Left lobe of liver (tissue), 2 donors: ENCODE measurements at places on chromosomes 13 and 19. TPM values are rescaled to one million over a fixed set of nuclear protein-coding genes. Genes with fewer than 3 reads are reported as not detected.

GRCh38 chr13:54802226-54802625, 1773.6 kb downstream of the OLFM4 start:
- no peak for DNase-seq

GRCh38 chr13:74891610-74892009, 590.4 kb downstream of the TBC1D4 start:
- DNase-seq: no peak

- no peak for DNase-seq
Measured at GRCh38 chr19:47430041-47430802, 10.9 kb upstream of the MEIS3 start.

- DNase-seq: no peak
Measured at GRCh38 chr19:14053500-14053899, 8.4 kb downstream of the PALM3 start.

Gene CYP2F1
- not detected for total RNA-seq

Gene ZNF566
- total RNA-seq: 4.9 TPM

Gene MIA
- total RNA-seq: 0.43 TPM

DNA sequence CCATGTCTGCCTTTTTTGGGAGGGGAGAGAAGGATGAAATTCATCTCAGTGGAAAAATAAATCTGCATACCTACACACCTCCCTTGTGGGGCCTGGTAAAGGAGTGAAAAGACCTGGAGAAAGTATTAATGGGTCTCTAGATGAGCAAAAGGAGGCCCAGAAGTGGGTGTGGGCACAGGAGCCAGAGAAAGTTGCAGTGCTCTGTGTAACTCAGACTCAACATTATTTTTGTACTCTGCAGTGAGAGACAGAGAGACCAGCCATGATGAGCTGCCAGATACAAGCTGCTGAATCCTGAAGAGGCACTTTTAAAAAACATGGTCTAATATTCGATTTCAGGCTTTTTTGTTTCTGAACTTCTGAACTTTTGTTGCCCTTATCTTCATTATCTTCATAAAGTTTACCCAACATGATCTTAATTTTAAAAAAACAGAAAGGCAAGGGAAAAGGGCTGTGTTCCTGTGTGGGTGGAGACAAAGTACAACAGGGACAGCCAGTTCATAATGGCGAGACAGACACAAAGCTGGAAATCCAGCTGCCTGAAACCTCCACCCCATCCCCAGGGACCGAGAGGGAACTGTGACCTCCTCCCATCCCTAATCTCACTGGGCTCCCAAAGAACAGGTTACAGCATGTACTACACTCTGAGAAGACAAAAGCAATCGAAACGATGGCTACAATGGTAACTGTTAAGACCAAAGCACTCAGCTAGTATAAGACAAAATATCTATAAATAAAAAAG, 77.2 kb downstream of the KLF12 start:
- no peak for DNase-seq

DNA sequence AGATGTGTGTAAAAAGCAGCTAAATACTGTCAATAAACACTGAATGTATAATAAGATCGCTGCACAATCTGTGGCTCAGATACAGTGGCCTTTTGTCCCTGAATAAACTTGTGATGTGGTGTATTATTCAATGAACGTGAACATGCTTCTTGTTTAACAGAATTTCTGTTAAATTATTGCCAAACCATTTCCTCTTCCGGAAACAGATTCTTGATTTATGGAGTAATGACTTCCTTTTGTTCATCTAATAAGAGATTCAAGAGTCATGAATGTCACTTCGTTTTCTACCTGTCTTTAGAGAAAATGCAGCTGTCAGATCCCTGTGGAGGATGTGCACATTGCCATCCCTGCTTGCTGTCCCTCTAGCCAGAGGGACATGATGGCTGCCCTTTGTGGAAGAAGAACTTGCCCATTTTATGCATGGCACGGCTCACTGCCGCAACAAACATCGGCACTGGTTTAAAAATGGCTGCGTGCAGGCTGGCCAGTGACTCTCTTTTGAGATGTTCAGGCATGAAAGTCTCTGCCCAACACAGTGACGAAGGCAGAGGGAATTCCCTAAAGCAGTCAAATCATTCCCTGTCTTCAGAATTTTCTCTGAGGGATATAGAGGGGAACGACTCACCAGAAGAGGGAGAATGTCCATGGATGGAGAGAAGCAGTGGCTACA, 3.1 kb upstream of the TNFSF13B start:
- DNase-seq: no peak

DNA sequence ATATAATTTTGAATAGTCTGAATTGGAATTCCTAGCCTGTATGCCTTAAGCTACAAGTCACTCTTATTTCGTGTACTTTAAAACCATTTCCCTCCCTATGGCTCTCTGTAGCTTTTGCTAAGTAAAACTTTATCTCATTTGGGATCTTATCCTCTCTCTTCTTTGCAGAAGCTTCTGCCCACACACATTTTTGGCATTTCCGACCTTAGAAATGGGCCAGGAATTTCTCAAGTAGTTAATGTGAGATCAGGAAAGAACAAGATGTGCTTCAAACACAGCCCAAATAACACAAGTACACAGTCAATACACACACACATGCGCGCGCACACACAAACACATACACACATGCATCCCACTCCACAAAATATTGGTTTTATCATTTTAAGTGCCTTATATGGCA, 931.0 kb upstream of the MIR17HG start:
- no peak for DNase-seq

Gene PLK5
- not detected for total RNA-seq

GRCh38 chr19:31513841-31514240, 164.6 kb upstream of the TSHZ3 start:
- DNase-seq: no peak

DNA sequence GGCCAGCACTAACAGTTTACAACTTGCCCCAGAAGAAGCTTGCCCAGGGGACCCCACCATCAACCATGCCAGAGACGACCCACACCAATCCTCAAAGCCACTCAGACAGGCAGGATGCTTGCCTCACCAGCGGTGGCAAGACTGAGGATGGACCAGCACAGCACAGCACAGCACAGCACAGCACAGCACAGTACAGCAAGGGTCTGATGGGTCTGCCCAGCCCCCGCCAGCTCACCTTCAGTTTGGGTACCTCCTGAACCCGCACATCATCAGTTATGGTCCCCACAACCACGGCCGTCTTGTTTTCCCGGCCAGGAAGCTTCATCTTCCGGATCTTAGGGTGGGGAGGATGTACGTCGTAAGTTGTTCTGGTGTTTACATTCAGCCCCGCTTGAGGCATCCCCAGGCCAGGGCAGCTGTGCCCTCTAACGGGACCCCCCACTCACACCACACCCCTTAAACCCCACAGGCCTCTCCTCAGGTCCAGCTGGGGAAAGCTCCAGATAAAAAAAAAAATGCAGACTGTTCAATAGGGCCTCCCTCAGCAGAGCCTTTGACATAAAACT, 1.7 kb upstream of the FAM83E start:
- no peak for DNase-seq
